ENCODE measurements at places on chromosomes 2 and 18. TPM values are rescaled to one million over a fixed set of nuclear protein-coding genes. Genes with fewer than 3 reads are reported as not detected.

The NFATC1 gene
- total RNA-seq, result 63.7 TPM

DNA sequence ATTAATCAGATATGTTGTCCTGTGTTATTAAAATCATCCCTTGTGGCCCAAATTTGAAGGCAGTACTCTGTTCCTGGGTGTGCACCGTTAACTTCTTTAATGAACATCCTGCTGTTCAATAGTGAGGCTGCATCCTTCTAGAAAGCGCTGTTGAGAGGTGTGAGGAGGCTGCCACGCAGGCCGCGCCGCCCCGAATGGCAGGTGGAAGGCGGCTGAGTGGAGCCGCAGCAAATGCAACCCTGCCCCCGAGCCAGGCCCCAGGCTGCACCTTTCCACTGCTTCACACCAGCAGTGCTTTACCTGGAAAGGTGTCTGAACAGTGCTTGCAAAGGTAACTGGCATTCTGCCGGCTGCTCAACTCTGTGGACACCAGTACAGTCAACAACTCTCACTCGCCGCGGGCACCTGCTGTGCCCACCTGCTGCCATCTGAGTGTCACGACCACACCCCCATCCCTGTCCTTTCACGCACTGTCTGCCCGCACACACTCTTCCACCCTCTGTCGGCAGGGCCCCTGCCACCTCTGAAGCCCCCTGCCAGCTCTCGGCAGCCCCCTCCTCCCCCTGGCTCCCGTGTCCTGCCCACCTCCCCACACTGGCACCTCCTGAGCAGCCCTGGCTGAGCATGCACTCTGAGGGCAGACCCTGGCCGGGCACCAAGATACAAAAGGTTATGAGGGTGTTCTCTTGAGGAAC, 70.9 kb downstream of the ODC1 start:
- DNase-seq, result peak; percentile 79

The CRYBA2 gene
- total RNA-seq, result not detected

The DHRS9 gene
- 8.8 TPM for total RNA-seq

The IL37 gene
- not detected for total RNA-seq

The IL1R1 gene
- 92.5 TPM for total RNA-seq

The MREG gene
- 4.6 TPM for total RNA-seq

DNA sequence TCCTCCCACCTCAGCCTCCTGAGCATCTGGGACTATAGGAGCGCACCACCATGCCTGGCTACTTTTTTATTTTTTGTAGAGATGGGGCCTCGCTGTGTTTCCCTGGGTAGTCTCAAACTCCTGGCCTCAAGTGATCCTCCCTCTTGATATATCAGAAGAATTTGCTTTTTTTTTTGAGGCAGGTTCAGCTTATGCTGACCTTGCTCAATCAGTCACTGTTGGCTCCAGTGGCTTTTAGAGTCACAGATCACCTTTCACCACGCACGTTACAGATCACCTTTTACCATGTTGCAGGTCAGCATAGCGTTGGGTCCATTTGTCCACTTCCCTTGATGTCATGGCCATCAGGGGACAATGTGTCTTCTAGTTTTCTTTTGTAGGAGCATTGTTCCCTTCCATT, 36.1 kb downstream of the DCAF17 start:
- DNase-seq, result no peak

- no peak for DNase-seq
These were observed 239.6 kb downstream of the MREG start for GRCh38 chr2:215773728-215774127.

The HNMT gene
- total RNA-seq, result 31.2 TPM

- no peak for DNase-seq
These were observed 90.1 kb upstream of the CAVIN2 start for GRCh38 chr2:191936882-191937405.

DNA sequence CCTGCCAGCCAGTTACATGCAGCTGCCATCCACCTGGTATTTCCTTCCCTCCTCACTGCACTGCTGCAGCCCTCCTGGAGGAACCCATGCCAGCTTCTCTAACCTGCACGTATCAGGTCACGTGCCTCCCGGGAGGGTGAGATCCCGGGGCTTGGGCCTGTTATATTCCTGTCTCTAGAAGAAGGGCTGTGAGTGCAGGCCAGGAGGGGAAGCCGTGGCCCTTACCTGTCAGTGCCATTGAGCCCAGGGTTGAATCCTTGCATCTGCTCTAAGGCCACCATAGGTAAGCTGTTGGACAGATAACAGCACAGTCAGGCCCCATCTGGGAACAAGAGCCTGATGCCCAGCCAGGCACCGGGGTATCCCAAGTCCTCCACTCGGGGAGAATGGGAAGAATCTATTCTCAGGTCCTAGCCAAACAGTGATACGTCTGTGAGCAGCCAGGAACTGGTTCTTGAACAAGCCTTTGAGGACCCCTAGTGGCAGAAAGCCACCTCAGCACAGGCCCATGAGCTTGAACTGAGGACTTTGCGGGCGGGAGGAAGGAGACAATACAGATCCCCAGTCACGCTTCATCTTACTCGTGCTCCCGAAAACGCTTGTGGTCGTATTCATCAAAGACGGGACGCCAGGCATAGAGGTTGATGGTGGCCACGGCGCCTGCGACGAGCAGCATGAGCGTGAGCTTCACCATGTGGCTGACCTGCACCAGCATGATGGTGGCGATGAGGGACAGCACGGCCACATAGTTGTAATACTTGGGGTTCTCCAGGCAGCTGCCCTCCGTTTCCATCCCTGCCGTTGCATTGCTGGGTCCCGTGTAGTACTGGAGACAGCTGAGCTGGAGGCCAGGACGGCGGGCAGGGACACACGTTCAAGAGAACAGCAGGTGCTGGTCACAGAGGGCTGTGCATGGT, 34.4 kb downstream of the CENPO start:
- DNase-seq, result peak; percentile 87

DNA sequence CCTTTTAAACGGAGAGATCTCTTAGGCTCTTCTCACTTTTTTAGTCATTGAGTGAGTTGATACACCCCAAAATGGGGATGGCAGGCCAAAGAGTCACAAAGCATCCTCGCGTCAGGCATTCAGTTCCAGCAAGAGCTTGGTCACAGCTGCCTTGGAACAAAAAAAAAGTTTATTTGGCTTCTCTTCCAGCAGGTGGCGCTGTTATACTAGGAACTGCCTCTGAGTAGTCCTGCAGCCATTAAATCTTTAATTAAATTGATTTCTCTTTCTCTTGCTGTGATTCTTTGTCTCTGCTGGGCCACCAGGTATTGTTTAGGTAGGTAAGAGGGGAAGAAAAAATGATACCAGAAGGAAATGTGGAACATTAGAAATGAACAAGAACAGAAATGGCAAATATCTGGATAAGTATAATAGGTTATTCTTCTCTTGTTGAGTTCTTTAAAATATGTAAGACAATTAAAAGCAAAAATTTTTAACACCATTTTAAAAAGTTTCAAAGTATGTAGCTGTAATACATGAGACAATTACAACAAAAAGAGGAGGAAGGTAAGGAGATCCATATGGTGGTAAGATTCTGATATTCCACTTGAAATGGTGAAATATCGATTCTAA, 175.1 kb downstream of the GALNT1 start:
- no peak for DNase-seq

DNA sequence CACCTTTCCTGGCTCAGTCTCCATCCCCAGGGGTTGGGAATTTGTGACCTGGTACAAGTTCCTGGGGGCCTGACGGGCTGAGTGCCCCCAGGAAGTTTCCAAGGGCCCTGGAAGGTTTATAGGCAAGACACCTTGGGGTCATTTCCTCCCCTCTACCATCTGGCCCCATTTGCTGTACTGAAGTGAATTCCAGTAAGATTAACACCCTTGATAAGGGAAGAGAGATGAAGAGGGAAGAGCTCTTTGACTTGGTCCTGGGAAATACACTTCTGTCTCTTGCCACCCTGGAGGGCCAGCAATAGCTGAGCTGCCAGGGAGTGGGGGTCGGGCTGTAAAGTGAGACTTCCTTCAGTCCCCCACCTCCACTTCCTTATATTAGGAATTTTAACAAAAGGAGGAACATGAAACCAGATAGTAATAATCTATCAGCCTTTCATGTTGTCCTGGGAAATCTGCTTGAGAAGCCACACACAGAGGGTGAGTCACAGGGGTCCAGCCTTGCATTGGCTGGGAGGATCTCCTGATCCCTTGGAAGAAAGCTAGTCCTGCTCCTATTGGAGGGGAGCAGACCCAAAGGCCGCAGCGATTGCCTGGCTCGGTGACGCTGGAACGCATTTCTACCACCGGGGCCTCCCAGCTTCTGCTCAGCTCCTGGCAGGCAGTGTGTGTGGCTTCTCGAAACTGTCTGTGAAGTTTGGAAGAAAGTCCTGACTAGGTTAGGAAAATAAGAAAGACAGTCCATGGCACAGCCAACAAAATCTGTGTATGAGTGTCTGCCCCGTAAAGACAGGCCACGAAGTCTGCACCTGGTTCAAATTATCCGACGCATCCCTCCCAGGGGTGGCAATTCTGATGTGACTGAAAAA, 87.3 kb downstream of the ACAA2 start:
- DNase-seq, result no peak

- peak; percentile 79 for DNase-seq
These were observed 15.6 kb upstream of the ASAP2 start for GRCh38 chr2:9191041-9191481.

The AKAIN1 gene
- total RNA-seq, result not detected

Data from spleen (tissue), 13 donors.